ENCODE measurements at places on chromosomes 13 and 19. TPM values are rescaled to one million over a fixed set of nuclear protein-coding genes. Genes with fewer than 3 reads are reported as not detected.

DNA sequence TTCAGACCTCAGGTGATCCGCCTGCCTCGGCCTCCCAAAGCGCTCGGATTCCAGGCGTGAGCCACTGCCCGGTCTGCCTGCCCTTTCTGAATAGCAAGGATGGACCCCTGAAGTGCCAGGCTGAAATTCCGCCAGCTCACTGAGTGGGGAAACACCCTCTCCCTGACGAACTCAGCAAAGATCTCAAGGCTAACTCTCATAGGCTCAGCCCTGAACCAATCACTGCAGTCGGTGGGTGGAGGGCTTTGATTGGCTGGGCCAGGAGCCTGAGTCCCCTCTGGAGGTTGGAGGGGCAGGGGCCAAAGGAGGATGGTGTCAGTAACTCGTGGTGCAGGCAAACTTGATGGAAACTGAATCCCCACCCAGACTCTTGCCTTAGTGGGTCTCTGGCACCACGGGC is 11.2 kb upstream of the COMP start:
- no peaks in the 10 kb centered on the region for H3K36me3 ChIP-seq
- H3K4me3 ChIP-seq = no peak overlapping the region
- no peaks in the 10 kb centered on the region for H3K4me1 ChIP-seq
- no peak for DNase-seq

GRCh38 chr19:16018106-16018755 is 58.1 kb upstream of the TPM4 start:
- no peaks in the 10 kb centered on the region for H3K36me3 ChIP-seq
- H3K4me1 ChIP-seq = no peaks in the 10 kb centered on the region
- no peak overlapping the region for H3K27ac ChIP-seq
- H3K4me3 ChIP-seq = no peak overlapping the region
- DNase-seq = no peak
- no peaks in the 10 kb centered on the region for H3K27me3 ChIP-seq

- H3K4me3 ChIP-seq = peak within 1 kb of the TSS; percentile 55
- peak within 1 kb of the TSS; percentile 57 for H3K27ac ChIP-seq
- peaks cover 8% of the 10 kb centered on the region for H3K27me3 ChIP-seq
- peaks cover 19% of the 10 kb centered on the region for H3K4me1 ChIP-seq
- H3K36me3 ChIP-seq = no peaks in the 10 kb centered on the region
- DNase-seq = no peak
Measured at GRCh38 chr19:47419030-47419783, at the start of gene MEIS3. MEIS3 (minus strand) TSS chr19:47419527; CDS start chr19:47419081, 446 bp downstream.

- peaks cover 29% of the 10 kb centered on the region for H3K4me1 ChIP-seq
- H3K27ac ChIP-seq = no peak overlapping the region
- no peak overlapping the region for H3K4me3 ChIP-seq
- H3K36me3 ChIP-seq = no peaks in the 10 kb centered on the region
- H3K27me3 ChIP-seq = no peaks in the 10 kb centered on the region
- DNase-seq = no peak
Measured at GRCh38 chr19:10968527-10969135, 7.8 kb downstream of the SMARCA4 start.

DNA sequence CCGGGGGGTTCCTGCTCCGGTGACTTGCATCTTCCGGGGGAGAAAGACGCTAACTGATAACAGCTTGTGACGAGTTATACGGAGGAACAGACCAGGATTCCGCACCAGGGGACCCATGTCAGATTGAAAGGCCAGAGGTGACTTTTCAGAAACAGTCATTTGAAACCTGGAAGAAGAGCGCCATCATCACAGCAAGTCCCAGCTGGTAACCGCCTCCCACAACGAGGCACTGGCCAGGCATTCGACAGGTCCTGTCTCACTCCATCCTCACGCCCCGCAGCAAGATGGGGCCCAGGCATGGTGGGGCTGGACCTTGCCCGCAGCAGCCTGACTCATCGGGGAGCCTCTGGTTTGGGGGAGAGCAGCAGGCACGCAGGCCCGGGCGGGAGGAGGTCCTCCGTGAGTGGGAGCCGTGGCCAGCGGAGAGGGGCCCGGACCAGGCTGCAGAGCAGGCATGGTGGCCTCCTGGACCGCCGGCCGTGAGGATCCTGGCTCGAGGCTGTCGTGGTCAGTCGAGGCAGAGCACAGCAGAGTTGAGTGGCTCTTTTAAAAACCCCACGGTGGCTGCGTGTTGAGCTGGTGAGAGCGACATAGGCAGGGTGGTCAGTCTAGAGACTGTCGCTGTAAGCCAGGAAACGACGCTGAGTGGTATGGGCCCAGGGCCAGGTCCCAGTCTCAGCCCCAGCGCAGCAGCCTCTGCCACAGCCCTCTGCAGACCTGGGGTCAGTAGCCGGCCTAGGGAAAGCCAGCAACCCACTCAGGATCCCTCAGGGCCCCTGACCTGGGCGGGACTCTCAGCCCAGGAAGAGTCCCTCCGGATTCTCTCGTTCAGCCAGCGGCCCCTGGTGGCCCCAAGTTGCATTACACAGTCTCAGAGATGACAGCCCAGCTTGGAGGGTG is 94.9 kb upstream of the MCF2L start:
- no peaks in the 10 kb centered on the region for H3K27me3 ChIP-seq
- H3K4me3 ChIP-seq = no peak overlapping the region
- H3K4me1 ChIP-seq = no peaks in the 10 kb centered on the region
- no peaks in the 10 kb centered on the region for H3K36me3 ChIP-seq
- DNase-seq = no peak
- no peak overlapping the region for H3K27ac ChIP-seq

GRCh38 chr13:20254076-20254475 is 22.0 kb upstream of the GJB6 start:
- H3K4me1 ChIP-seq = no peaks in the 10 kb centered on the region
- DNase-seq = no peak
- H3K36me3 ChIP-seq = no peaks in the 10 kb centered on the region
- no peaks in the 10 kb centered on the region for H3K27me3 ChIP-seq
- no peak overlapping the region for H3K4me3 ChIP-seq
- H3K27ac ChIP-seq = no peak overlapping the region

DNA sequence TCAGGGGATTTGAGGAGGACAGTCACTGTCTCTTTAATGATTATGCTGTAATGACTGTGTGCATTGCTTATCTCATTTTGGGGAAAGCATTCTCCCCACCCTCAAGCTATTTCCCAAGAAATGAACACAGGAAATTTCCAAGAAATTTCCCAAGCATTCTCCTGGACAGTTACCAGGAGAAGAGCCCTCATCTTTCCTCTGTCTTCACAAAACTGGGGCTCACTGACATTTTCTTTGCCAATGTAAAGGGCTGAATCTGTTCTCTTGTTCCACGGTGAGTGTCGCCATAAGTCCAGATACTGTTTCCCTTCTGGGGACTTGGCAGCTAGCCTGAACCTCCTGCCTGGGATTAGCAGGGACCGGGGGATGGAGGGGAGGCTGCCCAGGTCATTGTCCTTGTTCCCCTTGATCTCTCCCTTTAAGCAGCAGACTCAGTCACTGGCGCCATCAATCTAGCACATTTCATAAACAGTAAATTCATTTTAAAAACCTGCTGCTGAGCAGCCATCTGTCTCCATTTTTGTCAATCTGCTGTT is 172.8 kb downstream of the DNAJC15 start:
- no peak overlapping the region for H3K27ac ChIP-seq
- no peaks in the 10 kb centered on the region for H3K27me3 ChIP-seq
- H3K36me3 ChIP-seq = no peaks in the 10 kb centered on the region
- DNase-seq = no peak
- H3K4me3 ChIP-seq = no peak overlapping the region
- H3K4me1 ChIP-seq = peaks cover 16% of the 10 kb centered on the region

GRCh38 chr19:35240327-35240726 is 8.5 kb upstream of the LSR start:
- H3K36me3 ChIP-seq = no peaks in the 10 kb centered on the region
- H3K27ac ChIP-seq = no peak overlapping the region
- DNase-seq = no peak
- H3K4me3 ChIP-seq = no peak overlapping the region
- no peaks in the 10 kb centered on the region for H3K4me1 ChIP-seq

- no peak for DNase-seq
- H3K4me3 ChIP-seq = no peak overlapping the region
- H3K27me3 ChIP-seq = no peaks in the 10 kb centered on the region
Measured at GRCh38 chr13:46885018-46885417, 11.8 kb downstream of the HTR2A start.

GRCh38 chr19:41998246-41999020 is 4.4 kb upstream of the ATP1A3 start:
- no peaks in the 10 kb centered on the region for H3K36me3 ChIP-seq
- H3K4me1 ChIP-seq = peaks cover 15% of the 10 kb centered on the region
- H3K4me3 ChIP-seq = no peak overlapping the region
- H3K27ac ChIP-seq = no peak overlapping the region

The ADGRE3 gene
- not detected for total RNA-seq

The TMEM59L gene
- 4.2 TPM for total RNA-seq

The LIN37 gene
- 11.3 TPM for total RNA-seq

The PLVAP gene
- total RNA-seq = 74.9 TPM

The TNFRSF19 gene
- 10.3 TPM for total RNA-seq

The PDX1 gene
- total RNA-seq = not detected

Measured in vagina (tissue), 2 donors.